A549 treated with dexamethasone at 1 μM for 4 hours (cell line): ENCODE measurements at places on chromosomes 13 and 19. TPM values are rescaled to one million over a fixed set of nuclear protein-coding genes. Genes with fewer than 3 reads are reported as not detected.

The RNF17 gene
- total RNA-seq = not detected in 5 replicates

The LENG9 gene
- 3.9 to 7.7 TPM (median 6.7 TPM) in 5 replicates for total RNA-seq

The ZNF583 gene
- 1.6 to 2.4 TPM (median 2.3 TPM) in 5 replicates for total RNA-seq

The CAPNS1 gene
- 1,596 to 2,458 TPM (median 2,269 TPM) in 5 replicates for total RNA-seq

The VMAC gene
- total RNA-seq = 0.24 to 0.59 TPM (median 0.51 TPM) in 5 replicates

The ADM5 gene
- total RNA-seq = 3.0 to 5.7 TPM (median 5.0 TPM) in 5 replicates

The ZNF560 gene
- total RNA-seq = not detected in 5 replicates

The ATP8A2 gene
- 0.01 to 0.03 TPM in 2 of 5 replicates, not detected in the others for total RNA-seq

The SBK3 gene
- 1.3 to 2.6 TPM (median 2.1 TPM) in 5 replicates for total RNA-seq

The GGN gene
- 0.06 to 0.72 TPM (median 0.35 TPM) in 5 replicates for total RNA-seq

The PRSS57 gene
- total RNA-seq = 0.14 TPM in 1 of 5 replicates, not detected in the others

The TEX101 gene
- total RNA-seq = not detected in 5 replicates

The SOX1 gene
- total RNA-seq = not detected in 5 replicates

The ATP8B3 gene
- total RNA-seq = 1.4 to 3.6 TPM (median 3.3 TPM) in 5 replicates

The SRRM5 gene
- 0.43 to 1.1 TPM (median 0.86 TPM) in 5 replicates for total RNA-seq

The RFPL4AL1 gene
- 0.12 to 0.13 TPM in 2 of 5 replicates, not detected in the others for total RNA-seq

The PBX4 gene
- 1.3 to 2.6 TPM (median 2.1 TPM) in 5 replicates for total RNA-seq

The PTPRS gene
- total RNA-seq = 18.5 to 44.3 TPM (median 40.4 TPM) in 5 replicates

The ZNF653 gene
- total RNA-seq = 2.4 to 5.6 TPM (median 4.3 TPM) in 5 replicates

The KLF12 gene
- 1.6 to 3.4 TPM (median 3.0 TPM) in 5 replicates for total RNA-seq

The SYCN gene
- total RNA-seq = not detected in 5 replicates

The KLF1 gene
- total RNA-seq = 0.11 TPM in 1 of 5 replicates, not detected in the others

The CASP14 gene
- not detected in 5 replicates for total RNA-seq

The ZNF382 gene
- total RNA-seq = 0.05 to 0.07 TPM (median 0.06 TPM) in 4 of 5 replicates, not detected in the other

The ZNF135 gene
- total RNA-seq = not detected in 5 replicates

The CYP4F3 gene
- 2.3 to 4.7 TPM (median 3.9 TPM) in 5 replicates for total RNA-seq

The ZNF823 gene
- total RNA-seq = 2.1 to 3.2 TPM (median 2.4 TPM) in 5 replicates

The MAB21L1 gene
- total RNA-seq = not detected in 5 replicates

The CBY2 gene
- total RNA-seq = 0.14 TPM in 1 of 5 replicates, not detected in the others

The CCDC122 gene
- 2.2 to 3.8 TPM (median 3.5 TPM) in 5 replicates for total RNA-seq

The LILRB2 gene
- 0.06 to 0.15 TPM (median 0.08 TPM) in 5 replicates for total RNA-seq

The C3 gene
- 43.4 to 62.3 TPM (median 59.3 TPM) in 5 replicates for total RNA-seq

The ZNF606 gene
- 1.3 to 3.8 TPM (median 2.3 TPM) in 5 replicates for total RNA-seq

The ZNF540 gene
- total RNA-seq = 0.05 to 0.17 TPM (median 0.16 TPM) in 4 of 5 replicates, not detected in the other

The FCER2 gene
- total RNA-seq = not detected in 5 replicates
